CD14-positive monocyte (primary cell): ENCODE measurements at places on chromosomes 5 and 9.

GRCh38 chr9:98321269-98321668 lies 65.8 kb upstream of the TBC1D2 start:
- DNase-seq: no peak

DNA sequence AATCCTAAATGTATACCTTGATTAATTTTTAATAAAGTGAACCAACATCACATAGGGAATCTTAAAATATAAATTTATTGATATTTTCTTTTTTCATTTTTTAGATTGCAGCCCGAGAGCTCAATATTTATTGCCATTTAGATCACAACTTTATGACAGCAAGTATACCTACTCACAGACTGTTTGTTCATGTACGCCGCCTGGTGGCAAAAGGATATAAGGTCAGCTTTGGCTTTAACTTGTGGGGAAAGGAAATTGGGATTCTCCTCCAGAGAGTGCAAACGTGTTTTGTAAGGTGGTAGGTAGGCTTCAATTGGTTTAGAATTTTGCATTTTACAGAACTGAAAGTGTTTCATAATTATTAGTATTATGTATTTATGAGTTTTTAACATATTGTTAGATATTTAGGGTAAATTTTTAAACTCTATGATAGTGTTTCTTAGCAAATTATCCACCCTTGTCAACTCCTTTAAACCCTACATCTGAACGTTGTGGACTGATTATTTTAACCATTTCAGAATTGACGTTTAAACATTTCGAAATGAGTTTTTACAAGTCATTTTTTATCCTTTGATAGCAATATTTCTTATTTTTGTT lies 17.5 kb upstream of the DHFR start:
- peak; percentile 44 for DNase-seq

- DNase-seq: peak; percentile 37
These were observed 681 bp downstream of the FNIP1 start for GRCh38 chr5:131795879-131796792.

GRCh38 chr9:129737479-129738274 lies 15.2 kb downstream of the PTGES start:
- DNase-seq: peak; percentile 82

- no peak for DNase-seq
These were observed 21.7 kb upstream of the HOMER1 start for GRCh38 chr5:79535477-79536192.

GRCh38 chr5:130222573-130222972 lies 318.3 kb downstream of the CHSY3 start:
- no peak for DNase-seq

DNA sequence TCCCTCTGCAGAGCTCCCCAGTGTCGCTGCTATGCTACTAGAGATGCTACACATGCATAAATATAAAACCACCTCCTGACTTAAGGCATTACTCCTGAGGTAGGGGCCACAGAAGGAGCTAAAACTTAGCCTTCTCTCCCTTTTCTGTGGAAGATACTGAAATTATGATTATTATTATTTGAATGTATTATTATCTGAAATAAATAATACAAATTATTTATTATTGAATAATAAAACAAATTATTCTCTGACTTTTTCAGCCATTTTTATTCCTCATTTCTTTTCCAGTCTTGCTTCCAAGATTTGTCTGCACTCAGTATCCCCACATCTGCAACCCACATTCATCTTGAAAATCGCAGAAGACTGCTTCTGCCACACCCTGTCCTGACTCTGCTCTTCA lies 414.9 kb upstream of the ACO1 start:
- DNase-seq: no peak

DNA sequence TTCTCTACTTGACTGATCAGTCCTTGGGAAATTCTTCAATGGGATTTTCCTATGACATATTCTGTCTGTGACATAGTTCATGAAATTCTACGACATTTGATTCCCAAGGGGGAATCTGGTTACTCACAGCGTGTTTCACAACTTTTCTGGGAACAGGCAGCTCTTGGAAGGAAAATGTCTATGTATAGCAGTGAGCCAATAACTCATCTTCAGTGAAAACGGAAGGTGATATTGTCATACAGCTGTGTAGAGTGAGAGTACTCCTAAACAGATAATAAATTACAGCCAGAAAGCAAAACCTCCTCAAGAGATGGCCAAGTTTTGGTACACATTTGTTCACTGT lies 91.4 kb downstream of the C9orf152 start:
- no peak for DNase-seq

GRCh38 chr5:9774472-9775079 lies 144.4 kb upstream of the TAS2R1 start:
- no peak for DNase-seq

GRCh38 chr9:132007371-132008025 lies 72.2 kb downstream of the MED27 start:
- no peak for DNase-seq

DNA sequence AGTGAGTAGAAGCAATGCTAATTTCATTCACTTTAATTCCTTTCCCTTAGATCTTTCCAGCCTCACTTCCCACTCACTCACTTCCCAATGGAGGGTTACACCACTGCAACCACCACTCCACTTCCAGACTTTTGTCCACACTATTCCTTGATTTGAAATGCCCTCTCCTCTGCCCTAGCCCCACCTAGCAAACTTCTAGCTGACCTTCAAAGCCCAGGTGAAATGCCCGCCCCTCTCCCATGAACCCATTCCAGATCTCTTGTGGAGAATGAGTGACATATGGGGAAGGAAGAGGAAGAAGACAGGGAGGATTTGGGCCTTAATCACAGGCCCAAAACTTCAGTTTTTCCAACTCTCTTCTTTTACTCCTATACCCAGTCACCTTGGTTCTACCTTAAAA lies 37.1 kb downstream of the PFDN1 start:
- DNase-seq: no peak

GRCh38 chr5:40141418-40141817 lies 538.3 kb upstream of the PTGER4 start:
- no peak for DNase-seq

DNA sequence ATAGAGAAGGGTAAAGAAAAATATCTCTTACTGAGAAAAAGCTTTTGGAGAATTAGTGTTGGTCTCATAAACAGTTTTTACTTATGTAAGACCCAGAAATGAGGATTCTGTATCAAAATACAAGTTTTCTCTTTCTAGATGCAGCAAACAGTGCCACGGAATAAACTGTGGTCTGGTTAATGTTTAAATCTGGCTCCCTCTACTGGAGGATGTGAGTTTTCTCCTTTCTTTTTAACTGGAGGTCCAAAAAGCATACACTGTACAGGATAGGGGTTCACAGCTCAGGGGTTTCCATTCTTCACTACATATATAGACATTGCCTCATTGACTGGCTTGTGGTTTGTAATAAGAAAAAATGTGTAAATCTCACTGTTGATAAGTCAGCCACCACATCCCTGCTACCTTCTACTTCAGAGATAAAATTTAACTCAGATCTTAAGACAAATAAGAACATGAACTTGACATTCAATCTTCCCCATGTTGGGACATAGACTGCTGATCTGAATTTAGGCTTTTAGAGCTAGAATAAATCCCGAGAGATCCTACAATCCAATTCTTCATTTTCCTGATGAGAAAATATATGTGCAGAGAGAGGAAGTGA lies 98.9 kb downstream of the CFAP95 start:
- peak; percentile 30 for DNase-seq

DNA sequence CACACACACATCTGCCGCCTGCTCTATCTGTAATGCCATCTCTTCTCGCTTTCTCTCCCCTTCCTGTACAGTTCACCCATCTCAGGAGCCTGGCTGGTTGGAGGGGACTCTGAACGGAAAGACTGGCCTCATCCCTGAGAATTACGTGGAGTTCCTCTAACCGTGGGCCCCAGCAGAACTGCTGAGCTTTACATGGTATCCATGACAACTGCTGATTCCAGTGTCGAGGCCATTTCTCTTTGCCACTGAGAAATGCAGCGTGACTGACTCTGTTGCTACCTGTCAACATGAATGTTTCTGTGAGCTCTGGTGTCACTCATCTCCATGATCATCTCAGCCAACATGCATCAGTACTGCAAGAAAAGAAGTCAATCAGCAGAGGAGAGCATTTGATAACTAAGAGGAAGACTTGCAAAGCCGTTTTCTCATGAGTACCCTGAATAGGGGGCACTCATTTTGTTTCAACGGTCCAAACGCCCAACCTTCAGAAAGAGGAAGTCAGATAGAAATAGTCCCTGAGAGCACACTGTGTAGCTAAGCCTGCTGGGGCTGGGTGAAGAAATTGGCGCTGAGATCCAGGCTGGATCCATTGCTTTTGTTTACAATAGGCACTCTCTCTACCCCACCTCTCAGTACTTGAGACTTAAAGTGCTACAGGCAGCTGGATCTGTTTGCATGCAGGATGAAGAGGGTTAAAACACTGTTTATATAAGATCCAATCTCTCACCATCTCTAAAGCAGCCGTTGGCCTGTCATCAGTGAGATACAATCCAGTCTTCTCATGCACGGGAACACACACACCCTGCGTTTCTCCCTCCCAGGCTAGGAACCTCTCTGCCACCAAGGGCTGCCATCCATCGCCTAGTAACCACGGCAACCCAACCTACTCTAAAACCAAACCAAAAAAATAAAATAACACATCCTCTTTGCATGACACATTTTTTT lies 180.9 kb downstream of the NR3C1 start:
- peak; percentile 61 for DNase-seq

GRCh38 chr5:138000102-138000723 lies 32.7 kb downstream of the FAM13B start:
- DNase-seq: peak; percentile 31

GRCh38 chr9:91839926-91840465 lies 110.0 kb downstream of the ROR2 start:
- DNase-seq: no peak

GRCh38 chr9:38358390-38359296 lies 33.9 kb upstream of the ALDH1B1 start:
- no peak for DNase-seq

DNA sequence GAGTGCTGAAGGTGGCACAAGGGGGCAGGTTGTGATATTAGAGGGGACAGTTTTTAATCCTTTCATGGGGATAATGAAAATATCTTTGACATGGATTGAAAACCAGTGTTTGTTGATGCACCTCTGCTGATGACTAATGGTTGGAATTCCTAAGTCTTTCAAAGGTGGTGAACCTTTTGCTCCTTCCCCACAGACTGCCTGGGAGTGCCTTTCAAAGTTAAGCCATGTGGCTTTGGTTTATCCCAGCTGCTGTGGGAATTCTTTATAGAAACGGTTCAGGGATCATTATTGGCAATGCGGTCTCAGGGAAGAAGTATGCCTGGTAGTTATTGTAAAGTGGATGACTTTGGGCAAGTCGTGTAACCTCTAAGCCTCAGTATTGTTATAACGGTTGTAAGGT lies 45.7 kb downstream of the PIP5K1B start:
- DNase-seq: no peak

DNA sequence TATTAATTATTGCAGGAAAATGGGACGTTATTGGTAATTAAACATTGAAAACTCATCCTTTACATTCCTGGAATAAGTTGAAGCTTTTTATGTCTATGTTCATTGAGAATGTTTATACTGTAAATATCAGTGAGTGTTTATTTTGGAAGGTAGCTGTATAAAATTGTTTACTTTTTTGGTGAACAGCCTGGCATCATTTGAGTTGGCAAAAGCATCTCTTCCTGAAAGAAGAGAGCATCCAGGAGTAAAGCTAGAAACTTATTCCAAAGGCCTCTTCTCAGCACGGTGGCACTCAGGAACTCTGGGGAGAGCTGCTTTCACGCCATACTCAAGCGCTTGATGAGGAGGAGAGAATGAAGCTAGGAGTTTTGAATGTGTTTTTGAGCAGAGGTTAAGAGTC lies 79.9 kb downstream of the GAPVD1 start:
- DNase-seq: no peak

DNA sequence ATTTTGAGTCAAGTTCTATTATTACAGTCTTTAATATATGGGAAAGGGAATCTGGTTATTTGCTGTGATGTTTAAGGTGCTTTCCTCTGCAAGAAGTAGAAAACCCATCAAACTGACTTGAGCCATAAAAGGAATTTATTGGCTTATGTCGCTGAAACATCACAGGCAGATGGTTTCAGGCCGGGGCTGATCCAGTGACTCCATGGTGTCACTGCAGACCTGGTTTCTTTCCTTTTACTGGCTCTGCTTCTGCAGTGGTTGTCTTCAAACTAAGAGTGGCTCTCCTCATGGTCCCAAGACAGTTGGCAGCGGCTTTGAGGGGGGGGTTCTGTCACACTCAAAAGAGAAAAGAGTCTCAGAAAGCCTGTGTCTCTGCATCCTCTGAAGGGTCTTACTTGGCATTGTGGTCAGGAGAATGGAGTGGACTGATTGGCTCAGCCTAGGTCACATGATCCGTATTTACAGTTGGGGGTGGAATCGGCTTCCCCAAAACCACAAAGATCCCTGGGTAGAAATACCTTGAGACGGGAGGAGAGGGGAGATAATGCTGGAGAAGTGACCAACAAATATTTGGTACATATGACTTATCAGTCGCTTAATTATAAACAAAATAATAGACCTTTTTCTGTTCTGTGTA lies 106.3 kb downstream of the DAPK1 start:
- DNase-seq: no peak

GRCh38 chr5:67315082-67315989 lies 118.7 kb upstream of the CD180 start:
- DNase-seq: peak; percentile 25

DNA sequence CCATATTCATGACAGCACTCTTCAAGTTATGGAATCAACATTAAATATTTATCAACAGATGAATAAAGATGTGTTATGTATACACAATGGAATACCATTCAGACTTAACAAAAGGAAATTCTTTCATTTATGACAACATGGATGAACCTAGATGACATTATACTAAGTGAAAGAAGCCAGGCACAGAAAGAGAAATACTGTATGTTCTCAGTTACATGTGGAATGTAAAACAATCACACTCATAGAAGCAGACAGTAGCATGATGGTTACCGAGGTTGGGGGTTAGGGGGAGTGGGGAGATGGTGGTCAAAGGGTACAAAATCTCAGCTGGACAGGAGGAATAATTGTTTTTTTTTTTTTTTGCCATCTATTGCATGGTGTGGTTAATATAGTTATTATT lies 431.9 kb downstream of the DMAC1 start:
- DNase-seq: no peak

DNA sequence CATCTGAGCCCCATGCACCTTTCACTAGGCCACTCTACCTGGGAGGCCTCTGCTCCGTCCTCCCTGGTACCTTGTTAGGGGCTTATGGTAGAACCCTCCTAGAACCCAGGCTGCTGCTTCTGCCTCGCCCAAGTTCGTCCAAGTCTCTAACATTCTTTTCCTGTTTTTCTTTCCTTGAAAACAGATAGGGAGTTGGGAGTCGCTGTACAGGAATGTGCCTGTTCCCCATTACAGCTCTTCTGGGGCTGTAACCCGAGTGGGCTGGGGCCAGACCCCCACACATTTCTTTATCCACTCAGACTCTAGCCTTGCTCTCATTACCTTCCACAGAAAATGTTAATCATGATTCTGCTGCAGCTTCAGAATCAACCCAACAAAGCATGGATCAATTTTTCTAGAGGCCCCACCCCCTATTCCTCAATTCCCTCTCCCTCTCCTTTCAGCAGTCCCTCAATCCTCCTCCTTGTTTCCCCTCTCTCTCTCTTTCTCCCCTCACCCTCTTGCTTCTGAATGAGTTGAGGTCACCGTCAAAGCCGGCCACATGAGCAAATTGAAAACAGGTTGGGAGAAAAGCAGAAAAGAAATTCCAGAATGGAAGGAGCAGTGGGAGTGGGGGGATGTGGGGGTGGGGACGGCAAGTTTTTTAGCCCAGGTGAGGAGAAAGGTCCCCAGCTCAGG lies 193.8 kb upstream of the TRIM32 start:
- no peak for DNase-seq

GRCh38 chr9:14051419-14051818 lies 262.5 kb downstream of the NFIB start:
- DNase-seq: no peak

- DNase-seq: peak; percentile 4
These were observed 48.9 kb downstream of the AHRR start for GRCh38 chr5:370311-370958.

GRCh38 chr5:72599519-72600370 lies 92.5 kb upstream of the ZNF366 start:
- peak; percentile 41 for DNase-seq
